ENCODE measurements at places on chromosomes 7 and 10. TPM values are rescaled to one million over a fixed set of nuclear protein-coding genes. Genes with fewer than 3 reads are reported as not detected.
A peak's percentile ranks its signal among the peaks of the same experiment; 100 is the strongest.

DNA sequence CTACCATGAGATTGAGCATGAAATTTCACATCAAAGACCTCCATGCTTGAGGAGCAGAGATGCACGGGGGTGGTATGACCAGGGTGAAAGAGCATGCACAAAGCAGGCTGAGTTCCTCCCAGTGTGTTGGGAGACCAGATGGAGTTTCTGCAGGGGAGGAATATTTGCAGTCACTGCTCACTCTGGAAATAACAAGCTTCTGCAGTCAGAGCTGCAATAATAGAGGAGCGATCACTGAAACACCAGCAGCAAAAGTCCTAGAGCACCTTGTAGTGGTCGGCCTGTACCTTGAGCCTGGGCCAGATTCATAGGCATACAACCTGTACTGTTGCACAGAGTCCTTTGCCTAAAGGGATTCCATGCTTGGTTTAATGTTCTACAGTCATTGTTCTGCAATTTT lies 184.5 kb upstream of the SP8 start:
- no peak for DNase-seq

GRCh38 chr7:117130262-117130661 lies 177.0 kb downstream of the ST7 start:
- no peak for DNase-seq

DNA sequence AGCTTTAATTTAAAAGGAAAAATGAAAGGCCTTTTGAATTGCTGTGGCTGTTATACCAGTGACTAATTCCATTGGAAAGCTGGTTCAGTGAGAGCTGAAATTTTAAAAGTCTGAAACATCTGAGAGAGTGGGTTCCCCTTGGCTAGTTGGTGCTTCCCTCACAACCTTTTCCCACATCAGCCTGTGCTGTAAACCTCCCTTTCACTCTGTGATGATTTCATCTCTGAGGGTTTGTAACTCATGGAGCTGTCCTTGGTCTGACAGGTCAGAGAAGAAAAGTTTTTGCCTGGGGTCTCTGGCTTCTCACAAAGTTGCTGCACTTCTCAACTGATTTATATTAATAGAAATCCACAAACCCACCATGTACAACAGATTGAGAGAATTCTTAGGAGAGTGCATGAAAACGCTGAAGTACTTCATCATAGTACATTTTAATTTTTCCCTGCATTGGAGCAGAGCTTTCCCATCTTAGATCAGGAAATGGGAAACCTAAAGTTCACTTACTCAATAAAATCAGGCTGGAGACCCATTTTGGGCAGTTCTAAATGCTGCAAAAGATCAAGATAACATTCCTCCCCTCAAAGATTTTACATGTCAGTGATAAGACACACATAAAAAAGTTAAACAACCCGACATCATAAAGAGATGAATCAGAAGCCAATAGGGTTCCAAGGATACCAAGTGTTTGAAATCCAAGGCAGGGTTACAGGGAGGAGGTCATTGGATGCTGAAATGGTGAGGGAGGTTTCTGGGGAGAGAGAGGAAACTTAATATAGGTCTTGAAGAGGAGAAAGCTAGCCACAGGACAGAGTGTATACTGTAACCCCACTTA lies 157.0 kb upstream of the MKLN1 start:
- no peak for DNase-seq

DNA sequence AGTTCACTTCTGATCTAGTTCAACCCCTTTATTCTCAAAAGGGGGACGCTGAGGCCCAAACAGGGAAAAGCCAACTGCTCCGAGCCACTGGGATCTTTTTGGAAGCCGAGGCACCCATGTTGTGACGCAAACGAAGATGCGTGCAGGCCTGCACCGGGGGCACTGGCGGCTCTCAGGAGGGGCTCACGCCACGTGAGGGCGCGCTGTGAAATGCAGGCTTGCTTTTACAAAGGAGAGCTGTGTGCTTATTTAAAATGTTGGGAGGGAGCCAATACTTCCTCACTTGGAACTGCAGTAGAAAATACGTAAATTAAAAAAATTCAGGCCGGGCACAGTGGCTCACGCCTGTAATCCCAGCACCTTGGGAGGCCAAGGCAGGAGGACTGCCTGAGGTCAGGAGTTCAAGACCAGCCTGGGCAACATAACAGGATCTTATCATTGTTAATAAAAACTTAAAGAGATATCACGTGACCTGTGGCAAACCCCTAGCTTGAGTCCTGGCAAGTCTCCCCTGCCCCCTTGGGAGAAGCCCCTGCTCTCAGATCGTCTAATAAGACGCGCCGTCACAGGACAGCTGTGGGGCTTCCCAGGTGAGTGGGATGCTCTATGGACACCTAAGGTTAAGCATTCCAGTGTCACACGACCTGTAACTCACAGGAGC lies 16.3 kb downstream of the BRI3 start:
- DNase-seq: no peak

- no peak for DNase-seq
Measured at GRCh38 chr10:23870651-23871610, 338.0 kb upstream of the KIAA1217 start.

DNA sequence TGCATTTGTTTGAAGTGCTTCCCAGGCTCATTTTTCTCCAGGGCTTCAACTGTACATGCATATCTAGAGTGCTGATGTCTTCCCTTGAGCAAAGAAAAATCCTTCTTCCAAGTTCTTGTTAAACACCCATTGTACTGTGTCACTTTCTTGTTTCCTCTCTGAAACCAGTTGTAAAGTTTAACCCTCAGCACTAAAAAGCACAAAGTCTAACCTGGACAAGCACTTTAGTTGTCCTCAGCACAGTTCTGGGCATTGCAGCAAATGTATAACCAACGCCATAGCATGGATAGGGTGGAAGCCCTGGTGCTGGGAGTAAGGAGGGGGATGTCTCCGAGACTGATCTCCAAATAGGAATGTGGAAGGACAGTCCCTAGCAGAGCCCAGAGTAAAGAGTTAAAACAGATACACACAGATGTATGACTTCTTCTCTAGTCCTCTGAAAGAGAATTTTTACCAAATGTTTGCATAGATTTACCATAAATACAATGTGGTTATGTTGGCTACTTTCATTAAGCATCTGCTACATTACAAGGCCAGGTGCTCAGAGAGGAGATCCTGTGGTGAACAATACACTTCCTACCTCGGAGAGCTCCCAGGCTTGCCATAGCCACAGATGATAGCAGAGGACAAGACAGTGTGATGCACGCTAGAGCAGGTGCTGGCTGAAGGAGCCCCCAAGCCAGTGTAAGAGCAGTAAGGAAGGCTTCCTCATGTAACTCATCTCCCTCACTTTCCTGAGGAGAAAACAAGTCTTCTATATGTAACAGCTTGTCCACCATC lies 57.0 kb downstream of the DNAJC12 start:
- DNase-seq: peak; percentile 32

CALHM1 gene
- 0.34 TPM for total RNA-seq

TWIST1 gene
- total RNA-seq: 0.31 TPM

C10orf53 gene
- not detected for total RNA-seq

DNA sequence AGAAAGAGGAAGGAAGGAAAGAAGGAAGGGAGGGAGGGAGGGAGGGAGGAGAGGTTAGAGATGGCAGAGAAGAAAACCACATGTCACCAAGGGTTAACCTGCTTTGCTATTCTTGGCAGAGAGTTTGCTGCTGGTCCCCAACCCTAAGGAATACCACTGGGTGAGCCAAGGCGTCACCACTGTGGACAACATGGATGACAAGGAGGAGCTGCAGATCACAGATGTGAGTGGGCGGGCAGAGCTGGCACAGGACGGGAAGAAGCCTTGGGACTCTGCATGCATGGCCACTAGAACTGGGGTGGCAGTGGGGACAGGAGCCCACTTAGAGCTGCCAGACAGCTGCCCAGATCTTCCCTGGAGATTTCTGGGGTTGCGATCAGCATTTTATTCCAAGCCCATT lies 17.2 kb upstream of the MYH16 start:
- DNase-seq: no peak

DNA sequence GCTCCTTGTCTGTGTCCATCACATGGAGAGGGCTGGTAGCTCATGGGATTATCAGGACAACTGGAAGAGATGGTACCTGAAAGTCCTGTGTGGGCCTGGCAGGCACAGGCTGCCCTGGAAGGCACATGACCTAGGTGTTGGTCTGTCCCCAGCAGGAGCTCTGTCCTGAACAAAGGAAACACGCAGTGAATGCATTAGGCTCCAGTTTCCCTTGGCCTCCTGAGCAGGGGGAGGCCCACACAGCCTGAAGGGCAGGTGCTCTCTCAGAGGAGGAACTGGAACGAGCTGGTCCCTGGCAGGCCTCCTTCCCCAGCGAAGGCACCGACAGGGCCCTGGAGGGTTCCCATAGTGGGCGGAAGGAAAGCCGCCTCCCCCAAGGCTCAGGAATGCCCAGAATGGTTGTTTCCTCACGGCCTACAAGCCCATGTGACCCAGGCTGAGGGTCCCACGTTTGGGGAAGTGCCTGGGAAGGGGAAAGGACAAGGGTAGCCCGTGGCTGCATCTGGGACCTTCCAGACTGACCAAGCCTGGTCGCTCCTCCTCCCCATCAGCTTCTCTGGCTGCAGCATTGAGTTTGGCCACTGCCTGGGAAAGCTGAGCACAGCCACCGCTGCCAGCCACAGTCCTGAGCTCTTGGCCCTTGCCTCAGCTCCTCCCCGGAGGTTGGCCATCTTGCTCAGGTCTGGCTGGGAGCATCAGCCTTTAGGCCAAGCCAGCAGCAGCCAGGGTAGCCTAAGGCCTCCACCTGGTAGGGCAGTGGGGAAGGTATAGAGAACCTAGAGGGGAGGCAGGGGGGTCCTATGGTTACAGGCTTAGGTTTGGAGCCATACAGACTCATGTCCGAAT lies 21.8 kb downstream of the CXCL12 start:
- no peak for DNase-seq

GRCh38 chr10:108782411-108782810 lies 1140.9 kb downstream of the XPNPEP1 start:
- DNase-seq: no peak

GRCh38 chr7:85001495-85002345 lies 185.1 kb downstream of the SEMA3D start:
- no peak for DNase-seq

GRCh38 chr10:34629084-34629483 lies 186.0 kb downstream of the PARD3 start:
- DNase-seq: no peak

DNA sequence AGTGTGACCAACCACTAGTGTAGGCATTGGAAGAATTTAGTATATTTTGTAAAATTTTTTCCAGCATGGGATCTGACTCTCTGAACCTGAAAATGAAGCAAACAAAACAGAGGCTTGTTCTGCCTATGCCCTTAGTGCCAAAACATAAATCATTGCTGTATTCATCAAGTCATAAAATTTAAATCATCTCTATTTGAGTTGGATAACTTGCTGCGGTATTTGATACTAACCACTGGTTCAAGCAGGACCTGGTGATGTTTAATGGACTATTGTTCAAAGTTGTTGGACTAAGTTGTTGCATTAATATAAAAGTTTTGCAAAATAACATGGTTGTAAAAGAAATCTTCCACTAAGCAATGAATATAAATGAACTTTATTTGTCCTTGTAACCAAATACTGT lies 19.8 kb upstream of the RPA3 start:
- no peak for DNase-seq

GRCh38 chr7:44140341-44140740 lies 791 bp downstream of the MYL7 start:
- no peak for DNase-seq

- no peak for DNase-seq
Measured at GRCh38 chr7:106070201-106070551, 41.9 kb downstream of the SYPL1 start.

Measured in H1 (cell line).